ENCODE measurements at places on chromosomes 6 and 20.

DNA sequence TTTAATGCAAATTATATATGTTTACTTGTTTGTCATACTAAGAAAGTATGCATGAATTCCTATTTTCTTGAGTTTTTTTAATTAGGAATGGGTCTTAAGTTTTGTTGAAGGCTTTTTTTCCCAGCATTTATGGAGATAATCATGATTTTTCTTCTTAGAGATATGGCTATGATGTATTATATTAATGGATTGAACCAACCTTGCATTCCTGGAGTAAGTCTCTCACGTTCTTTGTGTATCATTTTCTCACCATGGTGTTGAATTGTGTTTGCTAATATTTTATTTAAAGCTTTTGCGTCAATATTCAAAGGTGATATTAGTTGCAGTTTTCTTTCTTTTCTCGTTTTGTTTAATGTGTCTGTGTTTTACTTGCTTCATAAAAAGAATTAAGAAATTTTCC, 48.4 kb upstream of the SLC35D3 start:
- DNase-seq, result no peak

DNA sequence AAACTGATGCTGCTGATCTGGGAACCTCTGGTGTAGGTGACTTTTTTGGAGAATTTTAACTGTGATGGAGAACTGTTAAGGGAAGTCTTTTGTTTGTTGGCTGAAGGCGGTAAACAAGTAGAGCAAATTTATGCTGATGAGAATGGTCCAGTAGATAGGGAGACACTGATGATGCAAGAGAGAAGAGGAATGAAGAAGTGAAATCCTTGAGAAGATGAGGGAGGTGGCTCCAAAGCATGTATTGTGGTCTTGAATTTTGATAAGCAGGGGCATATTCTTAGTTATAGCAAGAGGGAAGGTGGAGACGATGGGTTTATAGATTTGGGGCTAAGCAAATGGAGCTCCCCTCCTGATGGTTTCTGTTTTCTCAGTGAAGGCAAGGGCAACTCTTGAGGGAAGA, 22.0 kb downstream of the MAPK14 start:
- DNase-seq, result no peak

GRCh38 chr6:16716321-16716858, 44.9 kb downstream of the ATXN1 start:
- DNase-seq, result no peak

- no peak for DNase-seq
These were observed 163.6 kb downstream of the LY86 start for GRCh38 chr6:6752129-6752528.
